ENCODE measurements at places on chromosomes 5 and 9. TPM values are rescaled to one million over a fixed set of nuclear protein-coding genes. Genes with fewer than 3 reads are reported as not detected.

PCDHB15 gene
- total RNA-seq: 1.6 TPM

OLFML2A gene
- 1.6 TPM for total RNA-seq

CDC25C gene
- total RNA-seq: 0.83 TPM

CENPH gene
- 8.8 TPM for total RNA-seq

SPATA6L gene
- total RNA-seq: not detected

ZBTB6 gene
- 5.1 TPM for total RNA-seq

Measured in cardiac ventricle fibroblast (primary cell).